ENCODE measurements at places on chromosomes 7 and 10.

- DNase-seq: no peak
Measured at GRCh38 chr7:95389516-95389915, 6.7 kb downstream of the PON3 start.

- DNase-seq: no peak
Measured at GRCh38 chr10:118405928-118406327, 63.8 kb upstream of the FAM204A start.

- DNase-seq: no peak
Measured at GRCh38 chr10:47116445-47116844, 183.6 kb upstream of the GDF10 start.

- no peak for DNase-seq
Measured at GRCh38 chr10:59682986-59683937, 26.4 kb downstream of the SLC16A9 start.

DNA sequence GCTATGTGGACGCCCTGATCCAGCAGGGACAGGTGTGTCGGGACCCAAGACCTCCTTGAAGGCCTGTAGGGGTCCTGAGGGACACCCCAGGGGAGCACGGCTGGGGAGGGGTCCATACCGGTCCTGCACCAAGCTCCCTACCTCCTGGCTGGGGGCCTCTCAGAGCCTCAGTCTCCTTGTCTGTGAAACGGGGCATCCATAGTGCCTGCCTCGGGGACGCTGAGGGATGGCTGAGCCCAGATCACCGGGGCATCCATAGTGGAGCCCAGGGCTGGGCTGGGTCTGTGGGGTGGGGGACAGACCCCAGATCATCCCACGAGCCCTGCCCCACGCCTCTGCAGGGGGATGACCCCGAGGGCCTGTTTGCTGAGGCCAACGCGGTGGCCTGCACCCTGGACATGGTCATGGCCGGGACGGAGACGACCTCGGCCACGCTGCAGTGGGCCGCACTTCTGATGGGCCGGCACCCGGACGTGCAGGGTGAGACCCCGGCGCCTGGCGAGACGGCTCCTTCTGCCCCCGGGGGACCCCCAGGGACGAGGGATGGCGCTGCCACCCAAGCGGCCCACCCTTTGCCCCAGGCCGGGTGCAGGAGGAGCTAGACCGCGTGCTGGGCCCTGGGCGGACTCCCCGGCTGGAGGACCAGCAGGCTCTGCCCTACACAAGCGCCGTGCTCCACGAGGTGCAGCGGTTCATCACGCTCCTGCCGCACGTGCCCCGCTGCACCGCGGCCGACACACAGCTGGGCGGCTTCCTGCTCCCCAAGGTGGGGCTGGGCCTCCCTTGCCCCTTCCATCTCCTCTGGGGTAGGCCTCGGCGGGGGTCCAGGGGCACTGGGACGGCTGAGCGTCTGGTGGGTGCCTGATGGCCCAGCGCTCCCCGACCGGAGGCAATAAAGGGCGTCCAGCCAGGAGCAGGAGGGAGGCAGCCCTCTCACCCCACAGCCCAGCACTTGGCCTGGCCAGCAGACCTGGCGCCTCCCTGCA is 4.1 kb downstream of the CYP2W1 start:
- DNase-seq: no peak

DNA sequence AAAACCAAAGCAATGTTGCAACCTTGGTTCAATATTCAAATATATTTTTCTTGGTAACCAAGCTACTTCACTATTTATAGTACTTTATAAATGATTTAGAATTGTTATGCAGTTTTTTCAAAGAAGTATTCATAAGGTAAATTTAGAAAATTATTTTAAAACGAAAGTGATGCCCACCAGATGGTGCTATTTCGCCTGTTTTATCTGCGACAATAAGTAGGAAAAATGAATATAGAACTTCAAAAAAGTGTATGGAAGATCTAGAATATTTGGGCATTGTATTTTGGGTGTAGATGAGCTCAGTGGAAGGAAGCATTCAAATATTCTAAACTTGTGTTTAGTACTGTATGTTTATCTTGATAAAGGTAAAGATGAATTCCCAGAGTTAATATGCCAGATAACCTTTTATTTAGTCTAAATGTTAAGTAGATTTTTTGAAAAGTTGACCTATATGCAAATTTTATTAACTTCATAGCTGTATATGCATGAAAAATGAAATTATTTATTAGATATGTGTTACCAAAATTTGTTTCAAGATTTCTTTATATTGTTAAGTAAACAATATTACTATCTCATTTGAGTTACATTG is 93.2 kb downstream of the ADK start:
- DNase-seq: no peak

DNA sequence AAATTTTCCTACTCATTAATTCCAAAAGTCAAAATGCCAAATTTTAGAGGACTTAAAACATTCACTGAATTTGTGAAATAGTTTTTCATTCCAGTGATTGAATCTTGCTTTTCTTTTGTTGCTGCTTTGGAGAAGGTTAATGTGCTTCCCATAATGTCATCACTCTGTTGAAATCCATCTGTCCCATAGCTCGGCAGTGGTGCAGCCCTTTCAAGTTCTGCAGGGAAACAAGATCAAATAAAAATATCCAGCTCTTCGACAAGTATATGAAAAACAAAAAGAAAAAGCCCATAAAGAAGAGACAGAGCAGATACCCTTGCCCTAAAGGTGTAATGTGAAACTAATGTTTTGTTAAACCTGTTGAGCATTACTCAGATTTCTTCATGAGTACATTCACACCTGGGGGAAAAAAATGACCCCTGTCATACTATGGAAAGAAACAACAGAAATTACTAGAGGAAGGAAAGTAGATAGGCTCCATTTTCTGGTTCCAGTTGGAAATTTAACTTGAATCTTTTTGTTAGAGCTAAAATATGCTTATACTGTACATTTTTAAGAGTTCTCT is 35.1 kb downstream of the AGR3 start:
- no peak for DNase-seq

DNA sequence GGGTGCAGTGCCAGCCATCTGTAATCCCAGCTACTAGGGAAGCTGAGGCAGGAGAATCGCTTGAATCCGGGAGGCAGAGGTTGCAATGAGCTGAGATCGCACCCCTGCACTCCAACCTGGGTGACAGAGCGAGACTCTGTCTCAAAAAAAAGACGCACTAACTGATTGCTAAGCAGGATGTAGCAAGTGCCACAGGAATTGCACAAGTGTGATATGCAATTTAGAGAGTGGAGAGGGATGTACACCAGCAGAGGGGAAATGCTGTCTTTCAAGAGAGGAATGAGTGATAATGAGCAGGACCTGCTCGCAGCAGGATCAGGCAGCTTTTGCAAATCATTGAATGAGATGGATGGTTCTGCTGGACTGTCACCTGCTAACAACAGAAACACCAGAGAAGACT is 13.3 kb upstream of the SLC16A12 start:
- no peak for DNase-seq

DNA sequence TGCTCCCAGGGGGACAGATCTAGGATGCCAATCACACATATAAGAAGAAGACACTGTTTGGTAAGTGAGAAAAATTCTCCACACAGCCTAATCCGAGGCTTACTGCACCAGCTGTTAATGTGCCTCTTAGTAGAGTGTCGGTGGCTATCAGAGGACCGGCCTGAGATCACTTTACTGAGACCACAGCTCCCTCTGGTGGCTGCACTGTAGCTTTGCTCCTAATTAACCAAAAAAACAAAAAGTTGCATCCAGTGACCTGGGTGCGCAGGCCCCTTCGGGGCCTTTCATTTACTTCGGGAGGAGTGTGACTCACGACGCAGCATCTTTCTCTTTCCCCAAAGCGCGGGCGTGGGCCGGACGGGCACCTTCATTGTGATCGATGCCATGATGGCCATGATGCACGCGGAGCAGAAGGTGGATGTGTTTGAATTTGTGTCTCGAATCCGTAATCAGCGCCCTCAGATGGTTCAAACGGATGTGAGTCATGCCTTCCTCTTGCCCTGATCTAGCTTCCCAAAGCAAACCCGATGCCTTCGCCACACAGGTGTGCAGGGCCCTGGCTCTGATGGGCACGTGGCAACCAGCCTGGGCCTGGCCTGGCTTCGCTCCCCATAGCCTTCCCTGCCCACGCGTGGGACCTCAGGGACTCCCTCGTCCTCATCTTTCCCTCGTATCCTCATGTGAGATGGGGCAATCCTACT is 56.7 kb downstream of the MKI67 start:
- peak; percentile 67 for DNase-seq

- no peak for DNase-seq
Measured at GRCh38 chr7:90005836-90006235, 148.4 kb upstream of the STEAP1 start.

DNA sequence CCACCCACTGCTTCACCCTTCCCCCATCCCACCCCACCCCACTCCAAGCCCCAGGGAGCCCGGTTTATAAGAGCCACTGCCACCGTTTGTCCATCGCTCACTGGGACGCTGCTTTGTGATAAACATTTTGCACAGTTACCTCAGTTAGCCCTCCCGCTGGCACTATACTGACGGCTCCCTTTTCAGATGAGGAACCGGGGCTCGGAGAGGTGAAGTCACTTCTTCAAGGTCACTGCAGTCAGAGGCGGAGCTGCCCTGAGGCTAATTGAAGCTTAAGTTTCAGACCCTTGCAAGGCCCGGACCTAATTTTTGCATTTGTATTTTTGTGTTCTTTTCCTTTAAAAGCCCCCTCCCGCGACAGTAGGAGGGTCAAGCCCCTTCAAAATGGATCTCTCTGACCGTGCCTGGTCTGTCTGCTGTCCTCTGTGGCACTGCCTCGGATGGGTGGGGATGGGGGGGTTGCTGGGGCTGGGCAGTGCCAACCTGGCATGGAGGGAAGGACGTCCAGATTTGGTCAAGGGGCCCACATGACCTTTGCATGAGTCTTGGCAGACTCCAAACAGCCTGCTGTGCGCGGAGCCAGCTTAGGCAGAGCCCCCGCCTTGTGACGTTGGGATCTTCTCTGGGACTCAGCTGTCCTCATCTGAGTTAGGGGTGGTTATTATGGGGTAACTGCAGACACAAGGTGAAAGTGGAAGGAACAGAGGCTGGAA is 17.7 kb upstream of the NODAL start:
- DNase-seq: no peak

- no peak for DNase-seq
Measured at GRCh38 chr7:116736927-116737715, 65.1 kb downstream of the MET start.

GRCh38 chr10:35336921-35337823 is 863 bp downstream of the CCNY start:
- DNase-seq: peak; percentile 37

DNA sequence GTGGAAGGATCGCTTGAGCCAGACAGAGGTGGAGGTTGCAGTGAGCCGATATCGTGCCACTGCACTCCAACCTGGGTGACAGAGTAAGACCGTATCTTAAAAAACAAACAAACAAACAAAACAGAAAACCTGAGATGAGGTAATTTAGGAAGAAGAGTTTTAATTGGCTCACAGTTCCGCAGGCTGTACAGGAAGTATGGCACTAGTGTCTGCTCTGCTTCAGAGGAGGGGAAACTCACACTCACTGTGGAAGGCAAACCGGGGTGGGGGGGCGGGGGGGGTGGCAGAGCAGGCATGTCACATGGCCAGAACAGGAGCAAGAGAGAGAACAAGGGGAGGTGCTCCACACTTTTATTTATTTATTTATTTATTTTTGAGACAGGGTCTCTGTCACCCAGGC is 5.1 kb downstream of the UBE2D4 start:
- no peak for DNase-seq

- DNase-seq: no peak
Measured at GRCh38 chr10:47456079-47456785, 27.7 kb downstream of the ANXA8 start.

DNA sequence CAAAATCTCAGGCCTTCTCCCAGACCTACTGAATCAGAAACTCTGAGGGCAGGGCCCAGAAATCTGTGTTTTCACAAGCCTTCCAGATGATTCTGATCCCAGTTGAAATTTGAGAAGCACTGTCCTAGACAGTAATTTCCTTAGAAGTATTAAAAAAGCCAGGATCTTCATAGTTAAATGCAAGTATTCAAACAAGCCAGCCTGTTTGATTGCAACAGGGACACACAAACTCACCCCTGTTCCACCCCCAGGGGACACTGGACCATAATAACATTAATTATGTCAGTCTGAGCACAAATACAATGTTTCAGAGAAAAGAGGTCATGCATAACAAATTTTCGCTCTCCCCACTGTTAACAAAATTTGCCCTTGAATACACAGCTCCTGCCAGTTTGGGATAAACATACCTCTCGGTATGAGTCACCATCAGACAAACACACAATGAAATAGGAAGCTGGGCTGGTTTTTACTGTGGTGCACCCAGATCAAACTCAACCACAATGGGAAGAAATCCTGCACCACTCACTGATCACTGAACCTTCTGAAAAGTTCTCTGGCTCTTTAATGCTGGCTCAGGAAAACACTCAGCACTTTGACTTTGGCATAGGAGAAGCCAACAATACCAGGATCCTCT is 34.3 kb downstream of the ABLIM1 start:
- no peak for DNase-seq

GRCh38 chr10:95447685-95448084 is 113.5 kb downstream of the SORBS1 start:
- no peak for DNase-seq

DNA sequence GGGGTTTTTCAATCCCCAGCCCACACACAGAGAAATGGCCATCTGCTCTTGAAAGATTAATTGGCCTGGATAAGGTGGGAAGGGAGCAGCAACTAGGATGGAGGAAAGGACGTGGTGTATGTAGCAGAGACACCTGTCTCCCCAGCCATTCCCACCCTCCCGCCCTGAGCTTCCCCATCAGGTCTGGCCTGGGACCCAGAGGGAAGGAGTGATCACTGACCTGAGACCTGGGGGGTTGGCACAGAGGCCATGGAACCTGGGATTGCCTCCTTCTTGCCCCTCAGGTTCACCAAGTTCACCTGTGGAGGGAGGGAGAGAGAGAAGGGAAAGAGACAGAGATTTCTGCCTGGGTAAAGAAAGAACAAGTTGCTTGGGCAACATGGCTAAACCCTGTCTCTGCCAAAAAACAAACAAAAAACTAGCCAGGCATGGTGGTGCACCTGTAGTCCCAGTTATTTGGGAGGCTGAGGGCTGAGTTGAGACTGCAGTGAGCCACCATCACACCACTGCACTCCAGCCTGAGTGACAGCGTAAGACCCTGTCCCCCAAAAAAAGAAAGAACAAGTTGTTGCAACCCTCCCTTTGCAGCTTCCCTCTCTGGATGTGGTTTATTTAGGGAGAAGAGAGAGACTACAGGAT is 11.3 kb upstream of the TRPV6 start:
- DNase-seq: no peak

DNA sequence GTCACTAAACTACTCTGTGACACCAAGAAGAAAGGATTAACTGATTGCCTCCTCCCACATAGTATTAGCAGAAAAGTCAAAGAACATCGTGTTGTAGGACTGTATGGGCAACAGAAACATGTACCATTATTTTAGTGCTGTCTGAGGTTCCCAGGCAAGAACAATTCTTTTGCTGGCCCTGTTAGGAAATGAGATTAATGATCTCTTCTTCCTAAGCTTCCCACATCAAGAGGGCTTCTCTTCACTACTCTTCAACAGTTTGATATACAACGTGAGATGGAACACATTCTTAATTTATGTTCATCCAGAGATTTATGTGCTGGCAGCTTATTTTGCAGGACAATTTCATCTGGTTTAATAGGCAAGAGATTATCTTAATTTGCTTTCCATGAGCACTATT is 219.6 kb downstream of the DOCK4 start:
- no peak for DNase-seq
